Karpas-422 (cell line): ENCODE measurements at places on chromosomes 13 and 19. TPM values are rescaled to one million over a fixed set of nuclear protein-coding genes. Genes with fewer than 3 reads are reported as not detected.

- no peak for DNase-seq
- no peak overlapping the region for H3K4me3 ChIP-seq
- no peaks in the 10 kb centered on the region for H3K27me3 ChIP-seq
- no peaks in the 10 kb centered on the region for H3K36me3 ChIP-seq
- no peak overlapping the region for H3K27ac ChIP-seq
Measured at GRCh38 chr19:7783991-7784423, 21.0 kb downstream of the CLEC4M start.

DNA sequence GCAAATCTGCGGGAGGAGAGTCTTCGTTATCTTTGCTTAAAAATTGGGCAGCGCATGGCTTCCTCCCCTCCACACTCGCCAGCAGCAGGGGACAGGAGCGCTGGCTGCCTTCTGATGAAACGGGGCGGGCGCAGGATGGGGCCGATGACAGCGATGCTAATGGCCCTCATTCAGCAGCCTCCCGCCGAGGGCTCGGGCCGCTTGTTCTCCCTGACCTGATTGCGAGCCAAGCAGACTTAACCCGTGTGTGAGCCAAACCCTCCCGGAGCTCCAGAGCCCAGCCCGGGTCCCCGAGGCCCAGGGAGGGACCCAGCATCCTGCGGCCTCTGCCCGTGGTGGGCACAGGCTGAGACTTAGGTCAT lies 90.3 kb downstream of the KDM4B start:
- no peak overlapping the region for H3K4me3 ChIP-seq
- H3K4me1 ChIP-seq, result no peaks in the 10 kb centered on the region
- no peak overlapping the region for H3K27ac ChIP-seq
- DNase-seq, result no peak
- H3K36me3 ChIP-seq, result peaks cover 7% of the 10 kb centered on the region; the same call in 1 of the 2 replicates

DNA sequence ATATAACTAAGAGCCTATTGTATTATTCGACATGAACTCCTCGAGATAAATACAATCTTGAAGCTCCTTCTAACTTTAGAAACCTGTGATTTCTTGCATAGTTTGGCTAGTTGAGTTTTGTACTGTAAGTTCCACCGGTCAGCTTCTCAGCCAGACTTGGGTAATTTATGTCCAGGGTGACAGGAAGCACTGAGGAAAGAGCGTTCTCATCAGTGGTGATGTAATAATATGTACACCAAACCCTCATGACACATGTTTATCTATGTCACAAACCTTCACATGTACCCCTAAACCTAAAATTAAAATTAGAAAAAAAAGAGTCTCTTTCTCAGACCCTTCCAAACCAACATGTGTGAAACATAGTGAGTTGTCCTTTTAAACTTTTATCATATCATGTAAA lies 205.7 kb downstream of the KCNRG start:
- H3K27me3 ChIP-seq, result no peaks in the 10 kb centered on the region
- no peak overlapping the region for H3K27ac ChIP-seq
- no peak overlapping the region for H3K4me3 ChIP-seq
- H3K36me3 ChIP-seq, result no peaks in the 10 kb centered on the region

DNA sequence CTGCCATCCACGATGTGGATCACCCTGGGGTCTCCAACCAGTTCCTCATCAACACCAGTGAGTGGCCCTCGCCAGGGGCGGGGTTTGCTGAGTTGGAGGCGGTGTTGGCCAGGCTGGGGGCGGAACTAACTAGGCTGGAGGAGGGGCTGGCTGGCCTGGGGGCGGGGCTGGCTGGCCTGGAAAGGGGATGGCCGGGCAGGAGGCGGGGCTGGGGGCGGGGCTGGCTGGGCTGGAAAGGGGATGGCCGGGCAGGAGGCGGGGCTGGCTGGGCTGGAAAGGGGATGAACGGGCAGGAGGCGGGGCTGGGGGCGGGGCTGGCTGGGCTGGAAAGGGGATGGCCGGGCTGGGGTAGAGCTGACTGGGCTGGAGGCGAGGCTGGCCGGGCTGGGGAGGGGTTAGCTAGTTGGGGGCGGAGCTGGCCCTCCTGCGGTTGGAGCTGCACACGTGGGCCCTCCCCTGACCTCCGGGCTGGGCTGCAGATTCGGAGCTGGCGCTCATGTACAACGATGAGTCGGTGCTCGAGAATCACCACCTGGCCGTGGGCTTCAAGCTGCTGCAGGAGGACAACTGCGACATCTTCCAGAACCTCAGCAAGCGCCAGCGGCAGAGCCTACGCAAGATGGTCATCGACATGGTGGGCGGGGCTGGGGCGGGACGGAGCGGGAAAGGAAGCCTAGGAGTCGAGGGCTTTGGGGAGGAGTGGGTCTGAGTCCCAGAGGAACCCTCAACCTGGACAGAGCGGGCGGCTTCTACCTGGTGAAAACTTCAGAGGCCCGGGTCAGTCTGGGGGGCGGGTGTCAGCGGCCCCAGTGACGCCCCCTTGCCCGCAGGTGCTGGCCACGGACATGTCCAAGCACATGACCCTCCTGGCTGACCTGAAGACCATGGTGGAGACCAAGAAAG lies 41.0 kb downstream of the PDE4A start:
- no peak overlapping the region for H3K4me3 ChIP-seq
- peaks cover 6% of the 10 kb centered on the region for H3K4me1 ChIP-seq
- DNase-seq, result peak; percentile 98
- no peaks in the 10 kb centered on the region for H3K36me3 ChIP-seq
- no peak overlapping the region for H3K27ac ChIP-seq

- no peaks in the 10 kb centered on the region for H3K36me3 ChIP-seq
- no peak overlapping the region for H3K27ac ChIP-seq
- no peak overlapping the region for H3K4me3 ChIP-seq
- DNase-seq, result no peak
Measured at GRCh38 chr13:31860002-31860401, 120.7 kb downstream of the RXFP2 start.

DNA sequence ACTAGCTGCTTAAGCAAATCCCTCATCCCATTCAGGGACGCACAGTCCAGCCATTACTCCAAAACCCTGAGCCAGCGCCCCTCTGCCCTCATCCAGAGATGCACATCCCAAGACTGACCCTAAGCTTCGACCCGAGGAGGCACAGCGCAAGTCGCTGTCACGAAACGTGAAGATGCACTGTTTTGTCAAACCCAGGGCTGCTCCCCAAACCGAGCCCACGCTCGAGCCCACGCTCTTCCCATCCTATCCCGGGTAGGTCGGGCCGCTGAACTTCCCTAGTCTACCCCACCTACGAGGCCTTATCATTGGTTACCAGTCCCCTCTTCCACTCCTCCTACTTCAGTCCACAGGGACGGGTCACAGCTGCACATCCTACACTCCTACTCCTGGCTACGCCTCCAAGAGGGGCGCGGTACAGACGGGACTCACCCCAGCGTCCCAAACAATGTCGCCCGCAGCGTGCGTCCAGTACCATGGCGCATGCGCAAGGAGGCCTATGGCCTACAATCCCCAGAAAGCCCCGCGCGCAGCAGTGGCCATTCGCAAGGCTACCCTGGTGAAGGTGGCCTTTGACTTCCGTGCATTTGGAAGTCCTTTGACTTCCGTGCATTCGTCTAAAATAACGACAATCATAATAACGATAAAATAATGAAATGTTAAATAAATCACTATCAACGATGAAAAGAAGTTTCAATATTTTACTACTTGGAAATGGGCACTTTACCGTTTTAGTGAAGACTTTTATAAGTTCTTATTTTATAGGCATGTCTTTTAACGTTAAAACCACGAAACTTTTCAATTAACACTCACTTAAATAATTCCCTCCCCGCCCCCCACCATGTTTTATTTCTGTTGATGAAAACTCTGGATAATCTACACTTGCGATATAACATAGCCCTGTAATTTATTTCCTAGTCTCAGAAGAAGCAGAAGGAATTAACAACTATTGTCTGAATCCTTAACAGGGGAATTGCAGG lies at the start of gene ZNF285:
TSS of gene ZNF285 (minus strand) at position 470 of the 977 bp plus-strand sequence. CDS start 4,395 bp downstream, outside the sequence.
- H3K4me1 ChIP-seq, result no peaks in the 10 kb centered on the region
- H3K27ac ChIP-seq, result no peak within 1 kb of the TSS
- H3K4me3 ChIP-seq, result no peak within 1 kb of the TSS
- no peak for DNase-seq

The XPO4 gene
- total RNA-seq, result 17.4 and 36.3 TPM in 2 replicates

The ASF1B gene
- 27.1 and 34.9 TPM in 2 replicates for total RNA-seq

The PRSS57 gene
- total RNA-seq, result not detected in 2 replicates
